Activated B cell treated with CpG ODN at 0.5 μM for 24 hours (primary cell): ENCODE measurements at places on chromosomes 3 and 15. TPM values are rescaled to one million over a fixed set of nuclear protein-coding genes. Genes with fewer than 3 reads are reported as not detected.

The PODXL2 gene
- total RNA-seq, result 3.3 and 3.7 TPM in 2 replicates

The RTP4 gene
- total RNA-seq, result 7.4 and 9.0 TPM in 2 replicates

The MCTP2 gene
- total RNA-seq, result 46.0 and 54.2 TPM in 2 replicates

The POTEB3 gene
- total RNA-seq, result not detected in 2 replicates

The ACOX2 gene
- not detected in 2 replicates for total RNA-seq

The CHRD gene
- not detected in 2 replicates for total RNA-seq

DNA sequence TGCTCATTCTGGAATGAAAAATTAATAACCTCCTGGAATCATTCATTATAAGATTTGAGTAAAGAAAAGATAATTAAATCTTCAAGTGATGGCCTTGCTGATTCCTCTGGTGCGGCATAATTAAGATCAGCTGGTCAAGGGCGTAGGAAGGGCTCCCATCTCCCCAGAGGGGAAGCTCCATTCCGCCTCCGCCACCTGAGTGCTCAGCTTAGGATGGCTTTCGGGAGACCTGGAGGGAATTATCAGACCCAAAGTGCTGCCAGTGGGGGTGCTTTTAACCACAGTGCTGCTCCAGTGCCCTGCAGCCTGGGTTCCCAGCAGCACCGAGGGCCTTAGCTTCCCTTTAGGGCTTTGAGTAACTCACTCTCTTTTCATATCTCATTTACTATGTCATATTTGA, 556.6 kb upstream of the RGMA start:
- H3K36me3 ChIP-seq, result no peaks in the 10 kb centered on the region
- H3K27me3 ChIP-seq, result no peaks in the 10 kb centered on the region
- DNase-seq, result no peak
- no peak overlapping the region for H3K4me3 ChIP-seq

- no peak overlapping the region for H3K27ac ChIP-seq
- H3K36me3 ChIP-seq, result no peaks in the 10 kb centered on the region
- DNase-seq, result no peak
- no peaks in the 10 kb centered on the region for H3K27me3 ChIP-seq
- H3K4me1 ChIP-seq, result no peaks in the 10 kb centered on the region
These were observed 40.9 kb upstream of the RGMA start for GRCh38 chr15:93129702-93130488.

DNA sequence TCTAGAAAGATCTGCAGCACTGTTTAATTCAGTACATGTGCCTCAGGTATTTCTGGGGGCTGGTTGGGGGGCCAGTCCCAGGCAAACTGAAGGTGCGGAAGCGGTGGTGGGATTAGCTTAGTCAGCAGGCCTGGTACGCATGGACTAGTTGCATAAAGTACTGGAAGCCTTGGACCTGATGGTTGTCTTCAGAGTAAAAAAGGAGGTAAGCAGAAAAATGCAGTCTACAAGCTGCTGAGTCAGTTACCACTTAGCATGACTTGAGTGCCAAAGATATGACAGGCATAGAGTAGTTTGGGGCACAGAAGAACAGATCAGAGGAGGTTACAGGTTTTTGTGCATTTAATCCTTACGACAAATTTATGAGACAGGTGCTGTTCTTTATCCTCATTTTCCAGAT, 19.9 kb upstream of the GOLGA8J start:
- peaks cover 3% of the 10 kb centered on the region for H3K27me3 ChIP-seq
- no peaks in the 10 kb centered on the region for H3K36me3 ChIP-seq
- H3K4me3 ChIP-seq, result no peak overlapping the region
- H3K4me1 ChIP-seq, result no peaks in the 10 kb centered on the region
- no peak overlapping the region for H3K27ac ChIP-seq

GRCh38 chr3:111603679-111604078, 8.5 kb upstream of the ZBED2 start:
- DNase-seq, result no peak
- H3K4me1 ChIP-seq, result peaks cover 38% of the 10 kb centered on the region
- H3K4me3 ChIP-seq, result peak overlapping the region; percentile 46
- peaks cover 22% of the 10 kb centered on the region for H3K36me3 ChIP-seq
- peak overlapping the region; percentile 88 for H3K27ac ChIP-seq

DNA sequence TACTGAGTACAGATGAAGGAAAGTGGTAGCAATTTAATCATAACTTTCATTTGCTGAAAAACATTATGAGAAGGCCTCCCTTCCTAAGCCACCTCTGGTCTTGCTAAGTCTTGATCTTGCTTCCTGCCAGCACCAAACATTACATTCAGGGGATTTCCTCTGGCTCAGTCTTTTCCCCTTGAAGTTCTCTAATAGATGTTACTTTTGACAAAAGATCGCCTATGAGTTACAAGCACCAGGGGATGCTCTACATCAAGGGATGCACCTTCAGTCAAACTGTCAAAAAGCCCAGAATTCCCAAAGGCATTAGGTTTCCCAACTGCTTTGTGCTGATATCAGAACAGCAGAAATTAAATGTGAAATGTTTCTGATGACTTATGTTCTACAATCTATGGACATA, 47.3 kb downstream of the AQP9 start:
- no peak overlapping the region for H3K27ac ChIP-seq
- H3K36me3 ChIP-seq, result no peaks in the 10 kb centered on the region
- no peaks in the 10 kb centered on the region for H3K4me1 ChIP-seq
- H3K4me3 ChIP-seq, result no peak overlapping the region
- no peak for DNase-seq
- H3K27me3 ChIP-seq, result peaks cover 31% of the 10 kb centered on the region

DNA sequence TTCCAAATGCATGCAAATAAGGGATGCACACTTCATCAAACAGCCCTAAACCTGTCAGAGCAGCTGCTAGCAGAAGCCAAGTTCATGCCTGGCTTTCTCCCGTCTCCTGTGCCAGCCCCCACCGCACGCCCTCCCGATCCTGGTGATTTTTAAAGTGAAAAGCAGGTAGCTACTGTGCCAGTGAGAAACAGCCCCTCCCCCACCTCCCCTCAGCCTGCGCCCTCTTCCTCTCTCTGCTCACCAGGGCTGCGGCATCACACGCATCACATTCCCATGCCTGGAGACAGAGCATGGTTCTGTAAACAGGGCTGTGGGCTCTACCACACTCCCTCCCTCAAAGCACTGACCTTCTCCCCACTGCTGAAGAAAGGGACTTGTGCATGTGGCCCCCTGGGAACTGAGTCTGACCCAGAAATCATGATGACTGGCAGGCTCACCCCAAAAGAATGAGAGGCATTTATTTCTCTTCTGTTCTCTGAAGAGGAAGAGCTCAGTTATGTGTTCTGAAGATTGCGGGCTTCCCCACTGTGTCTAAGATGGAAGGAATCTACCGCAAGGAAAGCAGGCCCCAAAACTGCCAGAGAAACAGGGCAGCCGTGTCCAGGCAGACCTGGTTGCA, 14.5 kb upstream of the SLC6A1 start:
- peaks cover 18% of the 10 kb centered on the region for H3K27me3 ChIP-seq
- no peak for DNase-seq

DNA sequence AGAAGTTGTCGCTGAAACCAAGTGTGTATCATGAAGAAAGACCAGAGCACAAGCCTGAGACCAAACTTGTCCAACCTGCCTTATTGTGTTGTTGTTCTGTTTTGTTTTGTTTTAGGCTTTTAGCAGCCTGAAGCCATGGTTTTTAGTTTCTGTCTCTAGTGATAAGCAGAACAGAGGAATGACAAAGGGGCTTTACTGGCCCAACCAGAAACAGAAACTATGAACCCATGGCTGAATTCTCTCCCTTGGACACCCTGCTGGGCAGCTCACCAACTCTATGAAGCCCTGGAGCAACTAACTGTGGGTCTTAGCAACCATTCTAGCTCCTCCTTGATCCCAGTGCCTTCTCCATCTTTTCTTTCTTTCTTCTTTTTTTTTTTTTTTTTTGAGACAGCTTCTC, 30.3 kb downstream of the HCLS1 start:
- no peaks in the 10 kb centered on the region for H3K27me3 ChIP-seq
- H3K36me3 ChIP-seq, result peaks cover 68% of the 10 kb centered on the region
- no peak overlapping the region for H3K4me3 ChIP-seq
- no peak for DNase-seq

DNA sequence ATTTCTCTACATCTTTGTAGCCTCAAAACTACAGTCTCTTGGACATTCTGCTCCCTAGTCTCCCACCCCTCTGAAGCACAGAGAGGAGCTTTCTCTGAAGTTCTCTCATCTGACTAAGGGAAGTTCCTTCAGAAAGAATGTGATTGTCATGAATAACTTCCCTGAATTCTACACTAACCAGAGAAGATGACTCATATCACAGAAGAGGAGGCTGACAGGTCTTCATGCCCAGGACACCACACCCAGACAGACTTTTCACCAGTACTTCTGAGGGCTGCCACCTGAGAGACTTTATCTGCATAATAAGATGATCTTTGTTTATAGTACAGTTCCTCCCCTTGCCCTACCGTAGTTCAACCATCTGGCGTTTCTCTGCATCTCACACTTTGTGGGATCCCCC, 52.8 kb downstream of the CDIN1 start:
- no peak for DNase-seq
- peaks cover 10% of the 10 kb centered on the region for H3K36me3 ChIP-seq
- H3K4me3 ChIP-seq, result no peak overlapping the region
- no peaks in the 10 kb centered on the region for H3K27me3 ChIP-seq
- no peak overlapping the region for H3K27ac ChIP-seq
- H3K4me1 ChIP-seq, result no peaks in the 10 kb centered on the region

- no peak overlapping the region for H3K4me3 ChIP-seq
- no peak for DNase-seq
- peaks cover 12% of the 10 kb centered on the region for H3K4me1 ChIP-seq
- H3K27me3 ChIP-seq, result no peaks in the 10 kb centered on the region
These were observed 100.0 kb upstream of the C3orf80 start for GRCh38 chr3:160125258-160125657.

- H3K27me3 ChIP-seq, result no peaks in the 10 kb centered on the region
- H3K36me3 ChIP-seq, result peaks cover 28% of the 10 kb centered on the region
- DNase-seq, result no peak
These were observed 68.9 kb downstream of the ARMC8 start for GRCh38 chr3:138256022-138256421.

- no peak overlapping the region for H3K27ac ChIP-seq
- no peak for DNase-seq
- H3K4me1 ChIP-seq, result no peaks in the 10 kb centered on the region
- peaks cover 90% of the 10 kb centered on the region for H3K36me3 ChIP-seq
- H3K4me3 ChIP-seq, result no peak overlapping the region
- no peaks in the 10 kb centered on the region for H3K27me3 ChIP-seq
These were observed 61.8 kb downstream of the NPTN start for GRCh38 chr15:73571346-73571745.

- H3K4me1 ChIP-seq, result peaks cover 20% of the 10 kb centered on the region
- no peak overlapping the region for H3K4me3 ChIP-seq
- H3K27me3 ChIP-seq, result no peaks in the 10 kb centered on the region
These were observed 31.7 kb downstream of the GOLGA6A start for GRCh38 chr15:74050556-74051234.

- no peak overlapping the region for H3K4me3 ChIP-seq
- no peak for DNase-seq
- H3K27me3 ChIP-seq, result no peaks in the 10 kb centered on the region
- H3K4me1 ChIP-seq, result no peaks in the 10 kb centered on the region
These were observed 22.1 kb downstream of the GOLGA6A start for GRCh38 chr15:74060251-74060650.

GRCh38 chr15:99124641-99125040, 19.8 kb downstream of the SYNM start:
- H3K27ac ChIP-seq, result no peak overlapping the region
- no peaks in the 10 kb centered on the region for H3K36me3 ChIP-seq
- H3K27me3 ChIP-seq, result peaks cover 6% of the 10 kb centered on the region
- DNase-seq, result no peak
